ENCODE measurements at places on chromosomes 4 and X. TPM values are rescaled to one million over a fixed set of nuclear protein-coding genes. Genes with fewer than 3 reads are reported as not detected.

IGFBP7 gene
- 101 TPM for total RNA-seq

GLRA2 gene
- not detected for total RNA-seq

DNA sequence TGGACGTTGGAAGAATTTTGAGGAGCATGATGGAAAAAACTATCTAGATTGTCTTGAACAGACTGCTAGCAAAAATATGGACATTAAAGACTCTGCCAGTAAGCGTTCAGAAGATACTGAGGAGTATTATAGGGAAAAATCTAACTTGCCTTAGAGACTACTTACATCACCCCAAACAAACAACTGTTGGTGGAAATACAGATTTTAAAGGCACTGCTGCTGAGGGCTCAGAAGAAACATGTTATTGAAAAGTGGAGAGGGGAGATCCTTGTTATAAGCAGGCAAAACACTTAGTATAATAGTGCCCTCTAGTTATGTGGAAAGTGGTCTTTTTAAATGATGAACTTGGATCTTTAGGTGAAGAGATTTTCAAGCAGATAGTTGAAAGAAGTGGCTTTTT is 29.2 kb downstream of the MAD2L1 start:
- no peak for DNase-seq

DNA sequence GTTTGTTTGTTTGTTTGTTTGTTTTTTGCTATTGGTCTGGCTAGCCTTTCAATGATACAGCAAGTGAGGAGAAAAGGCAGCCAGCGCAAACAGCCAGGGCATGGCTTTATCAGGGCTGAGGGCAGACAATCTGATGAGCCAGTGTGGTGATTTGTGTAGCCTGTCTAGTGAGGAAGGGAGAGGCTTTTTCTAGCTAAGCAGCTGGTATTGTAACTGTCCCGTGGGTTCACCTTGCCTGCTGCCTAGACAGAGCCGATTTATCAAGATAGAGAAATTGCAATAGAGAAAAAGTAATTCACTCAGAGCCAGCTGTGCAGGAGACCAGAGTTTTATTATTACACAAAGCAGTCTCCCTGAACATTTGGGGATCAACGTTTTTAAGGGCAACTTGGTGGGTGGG is 28.2 kb upstream of the SHROOM4 start:
- DNase-seq = no peak

DNA sequence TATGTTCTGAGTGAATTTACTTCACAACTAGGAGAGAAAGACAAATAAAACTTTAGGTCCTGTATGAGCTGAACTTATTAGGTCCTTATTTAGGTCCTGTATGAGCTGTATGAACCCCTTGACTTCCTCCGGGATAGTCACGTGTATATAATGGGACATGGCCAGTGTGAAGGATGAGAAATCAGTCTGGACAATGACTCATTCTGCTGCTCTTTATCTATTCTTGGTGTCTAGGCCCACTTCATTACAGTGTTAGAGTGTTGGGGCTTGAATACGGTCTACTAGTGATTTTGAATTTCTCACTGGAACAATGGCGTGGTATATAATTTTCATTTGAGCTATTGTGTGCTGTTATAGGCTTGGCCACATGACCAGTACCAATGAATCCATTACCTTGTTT is 21.9 kb downstream of the STK26 start:
- DNase-seq = no peak

DNA sequence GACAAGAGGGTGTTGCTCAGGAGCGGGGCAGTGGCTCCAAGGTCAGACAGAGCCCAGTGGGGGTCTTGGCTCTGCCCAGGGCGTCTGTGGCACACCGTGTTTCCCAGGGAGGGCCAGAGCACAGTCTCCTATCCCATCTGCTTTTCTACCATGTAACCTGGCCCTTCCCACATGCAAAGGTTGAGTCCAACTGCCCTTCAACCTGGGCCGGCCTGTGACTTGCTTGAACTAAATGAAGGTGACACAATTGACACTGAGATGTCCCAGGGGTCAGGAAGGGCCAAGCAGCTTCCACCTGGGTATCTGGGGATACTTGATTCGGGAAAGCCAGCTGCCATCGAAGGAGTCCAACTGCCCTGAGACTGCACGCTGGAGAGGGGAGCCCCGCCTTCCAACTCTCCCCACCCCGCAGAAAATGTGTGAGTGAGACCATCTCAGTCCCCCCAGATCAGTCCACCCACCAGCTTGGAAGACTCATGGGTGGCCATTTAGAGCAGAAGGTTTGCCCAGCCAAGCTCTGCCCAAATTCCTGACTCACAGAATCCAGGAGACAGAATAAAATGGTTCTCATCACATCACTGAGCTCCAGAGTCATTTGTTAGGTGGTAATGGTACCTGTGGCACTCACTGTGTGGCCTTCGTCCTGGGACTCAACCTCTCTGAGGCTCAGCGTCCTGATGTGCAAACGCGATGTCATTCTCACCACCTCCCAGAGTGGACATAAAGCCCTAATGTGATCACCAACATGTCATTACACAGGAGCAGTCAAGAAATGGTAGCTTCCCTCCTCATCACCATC is 18.1 kb downstream of the PPP2R2C start:
- DNase-seq = no peak

GRCh38 chrX:110089656-110090403 is 86.9 kb downstream of the TMEM164 start:
- peak; percentile 3 for DNase-seq

- DNase-seq = no peak
Observed at GRCh38 chrX:57596109-57596508, 4.3 kb downstream of the ZXDB start.

ADGRG2 gene
- total RNA-seq = not detected

- no peak for DNase-seq
Observed at GRCh38 chr4:158005021-158005420, 167.8 kb downstream of the GASK1B start.

DNA sequence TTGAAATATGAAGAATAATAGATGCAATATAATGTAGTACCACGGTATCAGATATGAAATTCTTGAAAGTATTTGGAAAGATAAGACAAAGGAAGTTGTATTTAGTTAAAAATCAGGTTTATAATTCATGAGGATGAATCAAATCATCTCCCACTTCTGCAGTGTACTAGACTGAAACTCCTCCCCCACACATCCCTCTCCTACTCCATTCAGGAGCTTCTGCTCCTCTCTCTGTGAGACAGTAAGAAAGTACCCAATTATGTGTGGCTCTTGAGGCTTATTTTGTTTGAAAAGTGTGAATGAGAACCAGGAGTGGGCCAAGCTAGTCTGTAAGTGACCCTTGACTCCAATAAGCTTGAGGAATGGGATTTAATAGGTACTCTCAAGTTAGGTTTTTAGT is 9.5 kb downstream of the SLAIN2 start:
- DNase-seq = no peak

- no peak for DNase-seq
Observed at GRCh38 chrX:15468036-15468435, 25.1 kb downstream of the PIR start.

GRCh38 chrX:6856471-6856870 is 291.0 kb upstream of the STS start:
- no peak for DNase-seq

GRCh38 chrX:73876911-73877310 is 313.9 kb downstream of the CHIC1 start:
- DNase-seq = no peak
